Neural crest cell (in vitro differentiated cells): ENCODE measurements at places on chromosomes 11 and 22. TPM values are rescaled to one million over a fixed set of nuclear protein-coding genes. Genes with fewer than 3 reads are reported as not detected.
A peak's percentile ranks its signal among the peaks of the same experiment; 100 is the strongest.

ARHGAP20 gene
- total RNA-seq = 0.20 and 0.23 TPM in 2 replicates

SYT13 gene
- 1.7 TPM in 2 replicates for total RNA-seq

C22orf23 gene
- 0.79 and 1.5 TPM in 2 replicates for total RNA-seq

RAG2 gene
- total RNA-seq = 0.39 TPM in 1 of 2 replicates, not detected in the other

POU2AF2 gene
- total RNA-seq = not detected in 2 replicates

CCDC116 gene
- 1.2 and 1.3 TPM in 2 replicates for total RNA-seq

PIWIL4 gene
- total RNA-seq = 0.68 and 0.72 TPM in 2 replicates

IGSF9B gene
- 10.4 and 12.9 TPM in 2 replicates for total RNA-seq

DNAJC4 gene
- 27.2 TPM in 2 replicates for total RNA-seq

CNGA4 gene
- total RNA-seq = 0.16 TPM in 1 of 2 replicates, not detected in the other

GRCh38 chr11:110518809-110519514 is 89.2 kb downstream of the FDX1 start:
- no peak overlapping the region for H3K27ac ChIP-seq
- H3K4me3 ChIP-seq = no peak overlapping the region
- no peaks in the 10 kb centered on the region for H3K36me3 ChIP-seq

- H3K4me1 ChIP-seq = no peaks in the 10 kb centered on the region
- no peak for DNase-seq
- no peak overlapping the region for H3K4me3 ChIP-seq
- no peaks in the 10 kb centered on the region for H3K27me3 ChIP-seq
Observed at GRCh38 chr11:74866557-74866956, 82.3 kb downstream of the XRRA1 start.

GRCh38 chr22:22960307-22960706 is 72.7 kb downstream of the IGLL5 start:
- no peak overlapping the region for H3K27ac ChIP-seq
- H3K36me3 ChIP-seq = peaks cover 2% of the 10 kb centered on the region
- H3K27me3 ChIP-seq = peaks cover 58% of the 10 kb centered on the region

- no peak overlapping the region for H3K27ac ChIP-seq
- peaks cover 7% of the 10 kb centered on the region for H3K4me1 ChIP-seq
- no peaks in the 10 kb centered on the region for H3K27me3 ChIP-seq
- DNase-seq = no peak
- H3K36me3 ChIP-seq = no peaks in the 10 kb centered on the region
Observed at GRCh38 chr22:20774882-20775281, 969 bp downstream of the SERPIND1 start.

DNA sequence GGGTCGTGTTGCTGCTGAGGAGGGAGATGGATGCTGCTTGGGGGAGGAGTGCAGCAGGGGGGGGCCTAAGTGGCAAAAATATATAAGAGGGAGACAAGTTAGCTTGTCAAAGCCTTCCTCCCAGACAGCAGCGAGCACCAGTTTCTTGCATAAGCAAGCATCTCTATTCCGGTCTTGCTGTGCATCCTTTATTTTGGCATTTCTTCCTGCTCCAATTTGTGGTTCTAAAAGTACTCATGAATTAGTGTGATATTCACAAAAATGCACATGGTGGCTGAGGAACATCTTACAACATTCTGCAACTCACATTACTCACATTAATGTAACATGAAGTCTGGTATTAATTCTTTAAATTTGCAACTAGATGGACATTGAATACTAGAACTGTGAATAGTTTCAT is 32.1 kb downstream of the GDPD5 start:
- no peak overlapping the region for H3K4me3 ChIP-seq
- no peaks in the 10 kb centered on the region for H3K27me3 ChIP-seq
- H3K36me3 ChIP-seq = no peaks in the 10 kb centered on the region
- H3K27ac ChIP-seq = no peak overlapping the region
- no peak for DNase-seq

- no peak for DNase-seq
- H3K4me3 ChIP-seq = no peak overlapping the region
- no peaks in the 10 kb centered on the region for H3K27me3 ChIP-seq
- peaks cover 4% of the 10 kb centered on the region for H3K36me3 ChIP-seq
- no peak overlapping the region for H3K27ac ChIP-seq
Observed at GRCh38 chr11:103436131-103436770, 327.0 kb downstream of the DYNC2H1 start.

- H3K27ac ChIP-seq = peak overlapping the region; percentile 44
- H3K27me3 ChIP-seq = no peaks in the 10 kb centered on the region
- H3K4me1 ChIP-seq = peaks cover 17% of the 10 kb centered on the region
Observed at GRCh38 chr11:12598330-12599256, 75.6 kb upstream of the TEAD1 start.

DNA sequence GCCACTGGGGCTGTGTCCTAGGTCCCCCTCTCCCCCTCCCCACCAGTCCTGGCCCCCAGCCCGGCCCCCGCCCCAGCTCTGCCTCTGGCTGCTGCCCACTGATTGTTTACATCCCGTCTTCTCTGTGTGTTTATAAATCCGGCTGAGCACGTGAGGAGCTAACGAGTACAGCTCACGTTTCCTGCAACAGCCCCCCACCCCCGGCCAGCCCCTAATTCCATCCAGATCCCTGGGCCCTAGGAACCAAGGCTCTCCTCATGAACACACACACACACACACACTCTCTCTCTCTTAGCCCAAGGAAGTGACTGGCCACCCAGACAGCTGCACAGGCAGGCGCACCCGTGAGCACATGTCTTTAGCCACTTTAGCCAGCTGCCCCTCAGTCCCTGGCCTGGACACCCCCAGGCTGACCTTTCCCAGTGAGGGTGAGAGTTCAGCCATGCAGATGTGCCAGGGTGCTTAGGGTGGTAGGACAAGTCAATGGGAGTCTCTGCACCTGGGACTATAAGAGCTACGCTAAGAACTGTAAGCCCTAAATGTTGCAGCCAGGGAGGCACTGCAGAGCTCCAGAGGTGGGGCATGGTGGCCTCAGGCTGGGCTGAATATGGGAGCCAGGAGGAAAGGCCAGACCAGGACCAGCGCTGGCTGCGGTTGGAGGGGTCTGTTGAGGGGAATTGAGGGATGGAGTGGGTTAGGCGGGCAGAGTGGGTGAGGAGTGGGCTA is 2.9 kb downstream of the CLCF1 start:
- peaks cover 35% of the 10 kb centered on the region for H3K27me3 ChIP-seq
- H3K27ac ChIP-seq = peak overlapping the region; percentile 43
- no peak for DNase-seq
- H3K36me3 ChIP-seq = no peaks in the 10 kb centered on the region

- H3K36me3 ChIP-seq = peaks cover 3% of the 10 kb centered on the region
- peak overlapping the region; percentile 12 for H3K4me3 ChIP-seq
- H3K27me3 ChIP-seq = no peaks in the 10 kb centered on the region
- DNase-seq = peak; percentile 32
- no peak overlapping the region for H3K27ac ChIP-seq
- peaks cover 23% of the 10 kb centered on the region for H3K4me1 ChIP-seq
Observed at GRCh38 chr22:44730022-44730393, 22.4 kb upstream of the ARHGAP8 start.

GRCh38 chr22:29668673-29669072 is 51.1 kb upstream of the CABP7 start:
- H3K27ac ChIP-seq = no peak overlapping the region
- peaks cover 9% of the 10 kb centered on the region for H3K4me1 ChIP-seq
- H3K36me3 ChIP-seq = peaks cover 4% of the 10 kb centered on the region
- no peak for DNase-seq

- H3K27ac ChIP-seq = no peak overlapping the region
- H3K27me3 ChIP-seq = no peaks in the 10 kb centered on the region
- H3K4me1 ChIP-seq = peaks cover 13% of the 10 kb centered on the region
Observed at GRCh38 chr11:121035169-121035755, 11.4 kb downstream of the TBCEL start.

GRCh38 chr11:34909955-34910354 is 6.2 kb downstream of the APIP start:
- no peaks in the 10 kb centered on the region for H3K27me3 ChIP-seq
- DNase-seq = no peak
- H3K36me3 ChIP-seq = peaks cover 38% of the 10 kb centered on the region
- H3K4me3 ChIP-seq = no peak overlapping the region
